Epithelial cell of proximal tubule (primary cell): ENCODE measurements at places on chromosomes 2 and 18. TPM values are rescaled to one million over a fixed set of nuclear protein-coding genes. Genes with fewer than 3 reads are reported as not detected.

DNA sequence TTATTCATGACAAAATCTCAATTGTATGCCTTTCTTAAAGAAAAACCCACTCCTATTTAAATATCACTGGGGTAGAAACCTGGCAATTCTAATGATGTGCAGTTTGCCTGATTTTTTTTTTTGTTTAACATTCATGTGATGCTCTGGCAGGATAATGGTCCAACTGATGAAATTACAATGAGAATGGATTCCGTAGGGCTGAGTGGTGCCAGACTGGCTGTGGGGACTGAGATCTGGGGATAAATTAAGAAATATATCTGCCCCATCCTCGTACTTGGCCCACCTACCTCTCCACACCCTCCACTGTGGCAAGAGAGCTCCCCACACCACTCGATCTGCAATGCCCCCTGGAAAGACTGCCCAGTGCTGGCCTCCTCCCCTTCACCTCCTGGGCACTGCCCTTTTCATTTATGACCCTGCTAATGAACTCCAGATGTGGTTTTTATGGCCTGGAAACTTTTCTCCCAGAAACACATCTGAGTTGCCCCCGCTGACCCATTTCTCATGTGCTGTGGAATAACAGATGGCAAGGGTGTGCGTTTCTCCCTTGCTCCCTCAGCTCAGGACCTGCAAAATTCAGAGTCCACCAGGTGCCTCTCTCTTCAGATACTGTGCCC is 33.0 kb upstream of the RPL37A start:
- no peak for DNase-seq

DNA sequence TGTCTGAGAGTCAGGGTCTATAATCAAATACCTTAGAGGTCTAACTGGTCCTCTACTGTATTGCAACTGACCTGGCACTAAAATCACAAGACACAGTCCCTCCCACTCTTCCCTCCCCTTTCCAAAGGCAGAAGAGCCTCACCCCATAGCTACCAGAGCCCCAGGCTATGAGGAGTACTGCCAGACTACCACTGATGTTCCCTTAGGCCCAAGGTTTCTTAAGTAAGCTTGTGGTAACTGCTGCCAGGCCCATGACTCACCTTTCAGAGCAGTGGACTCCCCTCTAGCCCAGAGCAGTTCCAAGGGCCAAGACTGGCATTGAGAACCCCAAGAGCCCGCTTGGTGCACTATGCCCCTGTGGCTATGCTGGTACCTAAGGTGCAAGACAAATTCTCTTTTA is 1193.4 kb downstream of the DSC3 start:
- DNase-seq = no peak

GRCh38 chr2:101012706-101013181 is 10.7 kb downstream of the RPL31 start:
- DNase-seq = no peak

GRCh38 chr2:106053116-106053515 is 141.0 kb downstream of the UXS1 start:
- DNase-seq = peak; percentile 31

DNA sequence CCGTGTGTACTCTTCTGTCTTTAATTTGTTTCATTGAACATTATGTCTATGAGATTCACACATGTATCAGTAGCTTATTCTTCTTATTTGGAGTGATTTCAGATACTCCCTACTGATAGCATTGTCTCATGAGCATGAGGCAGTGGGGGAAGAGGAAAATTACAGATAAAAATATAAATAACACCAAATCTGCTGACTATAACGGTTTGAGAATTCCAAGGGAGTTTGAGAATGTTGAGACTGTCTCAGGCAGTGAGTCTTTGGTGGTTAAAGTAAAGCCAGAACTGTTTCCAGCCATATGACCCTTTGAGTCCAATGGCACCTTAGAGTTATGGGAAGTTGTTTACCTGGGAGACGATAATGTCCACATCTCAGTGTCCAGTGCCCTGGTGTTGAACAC is 72.5 kb upstream of the KCNE4 start:
- no peak for DNase-seq

The IFT172 gene
- total RNA-seq = 3.7 and 12.1 TPM in 2 replicates

DNA sequence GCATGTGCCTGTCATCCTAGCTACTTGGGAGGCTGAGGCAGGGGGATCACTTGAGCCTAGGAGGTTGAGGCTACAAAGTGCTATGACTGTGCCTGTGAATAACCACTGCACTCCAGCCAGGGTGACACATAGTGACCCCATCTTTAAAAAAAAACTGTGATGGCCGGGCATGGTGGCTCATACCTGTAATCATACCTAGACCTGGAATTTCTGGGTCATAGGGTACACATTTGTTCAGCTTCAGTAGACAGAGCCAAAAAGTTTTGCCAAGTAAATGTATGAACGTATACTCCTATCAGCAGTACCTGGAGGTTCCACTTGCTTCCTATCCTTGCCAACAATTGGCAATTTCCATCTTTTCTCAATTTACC is 6.4 kb upstream of the IGFBP2 start:
- DNase-seq = no peak

DNA sequence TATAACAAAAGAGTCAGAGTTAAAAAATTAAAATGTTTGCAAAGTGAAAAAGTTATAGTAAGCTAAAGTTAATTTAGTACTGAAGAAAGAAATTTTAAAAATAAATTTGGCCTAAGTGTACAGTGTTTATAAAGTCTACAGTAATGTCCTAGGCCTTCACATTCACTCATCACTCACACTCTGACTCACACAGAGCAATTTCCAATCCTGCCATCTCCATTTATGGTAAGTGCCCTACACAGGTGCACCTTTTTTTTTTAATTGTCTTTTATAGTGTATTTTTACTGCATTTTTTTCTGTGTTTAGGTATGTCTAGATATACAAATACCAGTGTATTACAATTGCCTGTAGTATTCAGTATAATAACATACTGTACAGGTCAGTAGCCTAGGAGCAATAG is 562.9 kb downstream of the PIK3C3 start:
- no peak for DNase-seq

GRCh38 chr2:84055816-84056215 is 403.3 kb downstream of the SUCLG1 start:
- DNase-seq = no peak

DNA sequence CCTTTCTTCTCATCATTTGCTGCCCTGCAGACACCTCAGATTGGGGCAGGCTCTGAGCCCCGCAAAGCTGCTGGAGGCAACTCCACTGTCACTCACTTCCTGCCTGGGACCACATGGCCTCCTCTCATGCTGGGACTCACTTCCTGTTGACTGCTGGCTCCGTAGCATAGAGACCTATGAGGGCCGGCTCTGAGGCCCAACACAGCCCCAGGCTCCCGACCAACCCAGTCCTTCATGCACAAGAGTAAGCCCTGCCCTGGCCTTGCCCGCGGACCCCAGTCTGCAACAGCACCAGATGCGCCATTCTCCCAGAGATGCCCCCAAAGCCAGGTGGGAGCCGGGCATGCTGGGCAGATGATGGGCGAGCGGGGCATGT is 55.7 kb downstream of the DNMT3A start:
- no peak for DNase-seq
